ENCODE measurements at places on chromosomes 5 and 9.

DNA sequence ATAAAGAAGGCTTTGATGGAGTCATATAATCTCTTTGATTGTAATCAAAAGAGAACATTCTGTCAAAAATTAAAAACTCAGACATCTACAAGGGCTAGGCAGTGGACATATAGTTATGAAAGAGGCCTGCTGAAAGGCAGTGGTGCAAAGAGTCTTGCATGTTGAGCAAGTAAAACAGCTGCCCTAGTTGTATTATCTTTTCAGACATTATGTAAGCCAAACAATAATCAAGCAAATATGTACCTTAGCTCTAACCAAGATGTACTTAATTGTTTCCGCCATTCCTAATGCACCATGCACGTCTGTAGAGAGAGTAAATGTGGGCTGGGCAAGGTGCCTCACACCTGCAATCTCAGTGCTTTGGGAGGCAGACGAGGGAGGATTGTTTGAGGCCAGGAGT lies 14.3 kb downstream of the GAPT start:
- DNase-seq, result no peak

DNA sequence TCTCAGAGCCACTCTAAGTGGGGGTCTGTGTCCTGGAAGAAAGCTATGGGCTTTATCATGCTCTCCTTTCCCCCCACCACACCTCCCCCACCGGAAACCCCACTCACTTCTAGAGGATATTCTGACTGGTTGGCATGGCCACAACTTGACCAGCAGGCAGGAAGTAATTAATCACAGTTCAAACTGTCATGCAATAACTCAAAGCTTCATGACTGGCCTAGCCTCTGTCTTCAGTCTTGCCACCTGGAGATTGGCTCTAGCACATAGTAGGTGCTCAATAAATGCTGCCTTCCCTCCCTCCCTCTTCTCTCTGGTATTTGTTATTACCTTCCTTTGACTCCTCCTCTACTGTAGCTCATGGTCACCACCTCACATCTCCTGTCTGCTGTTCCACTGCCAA lies 124.7 kb downstream of the GABBR2 start:
- DNase-seq, result no peak

GRCh38 chr5:164203581-164204225 lies 698.3 kb downstream of the MAT2B start:
- no peak for DNase-seq

GRCh38 chr9:132857616-132858342 lies 20.3 kb downstream of the AK8 start:
- peak; percentile 34 for DNase-seq

- no peak for DNase-seq
Observed at GRCh38 chr5:133359861-133360260, 252.5 kb downstream of the FSTL4 start.
